Liver (tissue), 10 donors: ENCODE measurements at places on chromosomes 1 and 21. TPM values are rescaled to one million over a fixed set of nuclear protein-coding genes. Genes with fewer than 3 reads are reported as not detected.

B3GALT2 gene
- 0.46 TPM for polyA plus RNA-seq

CFAP45 gene
- 0.03 TPM for polyA plus RNA-seq

CLSTN1 gene
- polyA plus RNA-seq = 3.1 TPM

OR2AK2 gene
- not detected for polyA plus RNA-seq

TRIM67 gene
- polyA plus RNA-seq = not detected

NBPF20 gene
- polyA plus RNA-seq = 1.6 TPM
